ENCODE measurements at places on chromosomes 1 and 21. TPM values are rescaled to one million over a fixed set of nuclear protein-coding genes. Genes with fewer than 3 reads are reported as not detected.

The FCGR3A gene
- not detected for total RNA-seq

The OR11L1 gene
- total RNA-seq = not detected

The PLA2G2F gene
- not detected for total RNA-seq

The NKAIN1 gene
- 1.1 TPM for total RNA-seq

The SCAMP3 gene
- 92.3 TPM for total RNA-seq

The GJA9 gene
- total RNA-seq = 0.05 TPM

The SNIP1 gene
- 12.1 TPM for total RNA-seq

The BARHL2 gene
- not detected for total RNA-seq

The AHCYL1 gene
- total RNA-seq = 49.4 TPM

The HES3 gene
- not detected for total RNA-seq

The TINAGL1 gene
- total RNA-seq = 0.41 TPM

The MRPS15 gene
- 83.1 TPM for total RNA-seq

The TSPAN1 gene
- 2.6 TPM for total RNA-seq

The CLDN17 gene
- total RNA-seq = not detected

The RAD54L gene
- total RNA-seq = 10.4 TPM

The TRABD2B gene
- 4.7 TPM for total RNA-seq

The DCDC2B gene
- total RNA-seq = not detected

The LCE2A gene
- not detected for total RNA-seq

The FAM72C gene
- total RNA-seq = 5.7 TPM

The SLC6A9 gene
- 15.1 TPM for total RNA-seq

The EPHA8 gene
- total RNA-seq = 0.04 TPM

The LAPTM5 gene
- total RNA-seq = 0.22 TPM

The VPS13D gene
- total RNA-seq = 7.4 TPM

The RGL1 gene
- total RNA-seq = 0.79 TPM

The FAM177B gene
- total RNA-seq = not detected

The RGS21 gene
- total RNA-seq = not detected

The PLEKHA6 gene
- 41.4 TPM for total RNA-seq

The TAL1 gene
- total RNA-seq = 0.02 TPM

The TAF1A gene
- total RNA-seq = 9.0 TPM

The GJB3 gene
- 16.9 TPM for total RNA-seq

The TCEA3 gene
- 0.86 TPM for total RNA-seq

The RHD gene
- not detected for total RNA-seq

The CD164L2 gene
- total RNA-seq = not detected
